NCI-H1694 (cell line): ENCODE measurements at places on chromosomes 7 and 10.
A peak's percentile ranks its signal among the peaks of the same experiment; 100 is the strongest.

DNA sequence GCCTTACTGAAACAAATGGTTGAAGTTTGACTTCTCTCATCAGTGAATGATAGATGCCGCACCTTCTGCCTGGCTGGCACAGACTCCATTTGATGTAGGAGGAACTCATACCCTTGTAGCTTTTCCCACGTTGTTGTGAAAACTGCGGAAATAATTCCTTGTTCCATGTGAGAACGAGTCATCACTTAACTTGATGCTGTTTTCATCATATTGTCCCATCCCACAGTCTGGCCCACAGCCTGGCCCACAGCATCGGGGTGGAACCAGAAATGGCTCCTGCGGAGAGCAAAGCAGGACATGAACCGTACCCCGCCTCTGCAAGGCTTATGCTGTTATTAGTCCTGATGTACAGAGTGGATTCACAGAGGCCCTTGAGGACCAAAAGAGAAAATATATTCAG lies 587.0 kb downstream of the SDK1 start:
- no peak for DNase-seq

GRCh38 chr7:94687076-94687475 lies 31.1 kb upstream of the SGCE start:
- no peak for DNase-seq

GRCh38 chr10:31554556-31554955 lies 235.5 kb downstream of the ZEB1 start:
- DNase-seq, result no peak

DNA sequence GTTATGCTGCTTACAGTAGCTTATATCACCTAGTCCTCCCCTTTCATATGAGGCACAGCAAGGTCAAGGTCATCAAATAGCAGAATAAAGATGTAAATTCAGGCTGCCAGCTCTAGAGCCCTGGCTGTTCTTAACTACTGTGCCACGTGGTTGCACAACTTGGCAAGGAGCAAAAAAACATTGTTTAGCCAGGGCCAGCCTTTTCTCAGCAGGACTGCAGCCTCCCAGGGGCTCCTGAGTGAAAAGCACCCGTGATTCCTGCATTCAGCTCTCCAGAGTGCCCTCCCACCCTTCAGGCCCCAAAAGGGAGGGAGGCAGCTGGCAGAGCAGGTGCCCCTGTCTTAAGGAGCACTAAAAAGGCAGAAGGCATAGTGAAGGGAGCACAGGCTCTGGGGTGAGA lies 31.8 kb upstream of the TM9SF3 start:
- DNase-seq, result no peak

GRCh38 chr7:149209518-149210269 lies 14.3 kb downstream of the ZNF282 start:
- peak; percentile 33 for DNase-seq

GRCh38 chr7:104367926-104368325 lies 39.5 kb downstream of the LHFPL3 start:
- peak; percentile 31 for DNase-seq

DNA sequence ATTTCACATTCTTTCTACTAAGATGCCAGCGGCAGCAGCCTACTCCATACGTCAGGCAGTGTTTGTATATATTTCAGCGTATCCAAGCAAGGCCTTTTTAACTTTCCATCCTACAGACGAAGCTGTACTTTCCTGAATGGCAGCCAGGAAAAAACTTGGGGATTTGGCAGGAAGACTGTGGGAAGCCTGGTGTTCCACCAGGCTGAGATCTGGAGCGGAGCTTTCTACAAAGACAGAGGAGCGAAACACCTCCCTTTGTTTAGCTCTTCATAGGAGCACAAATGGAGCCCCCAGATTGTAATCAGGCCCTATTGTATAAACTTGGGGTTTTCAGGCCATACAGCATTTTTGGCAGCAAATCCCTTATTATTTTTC lies 143.8 kb downstream of the TES start:
- no peak for DNase-seq

DNA sequence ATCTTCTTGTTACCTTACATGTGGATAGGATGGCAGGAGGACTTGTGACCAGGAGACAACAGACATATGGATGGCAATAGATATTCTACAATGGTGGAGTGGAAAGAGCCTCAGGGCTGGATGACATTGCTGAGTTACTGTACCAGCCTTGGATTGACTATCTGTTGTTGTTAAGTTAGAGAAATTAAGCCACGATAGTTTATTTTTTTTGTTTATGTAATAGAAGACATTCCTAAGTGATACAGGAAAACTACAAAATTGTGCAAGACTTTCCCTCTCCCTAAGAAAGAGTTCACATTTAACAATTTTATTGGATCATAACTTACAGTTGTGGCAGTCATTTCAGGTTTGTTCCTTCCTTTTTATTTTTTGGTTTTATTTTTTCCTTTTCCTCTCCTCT lies 230.7 kb upstream of the CACNA2D1 start:
- no peak for DNase-seq

- no peak for DNase-seq
Measured at GRCh38 chr10:55822096-55822495, 539.0 kb downstream of the ZWINT start.

GRCh38 chr10:61901829-61902444 lies 438 bp downstream of the ARID5B start:
- DNase-seq, result no peak

- DNase-seq, result no peak
Measured at GRCh38 chr7:19302731-19303130, 157.5 kb upstream of the FERD3L start.

DNA sequence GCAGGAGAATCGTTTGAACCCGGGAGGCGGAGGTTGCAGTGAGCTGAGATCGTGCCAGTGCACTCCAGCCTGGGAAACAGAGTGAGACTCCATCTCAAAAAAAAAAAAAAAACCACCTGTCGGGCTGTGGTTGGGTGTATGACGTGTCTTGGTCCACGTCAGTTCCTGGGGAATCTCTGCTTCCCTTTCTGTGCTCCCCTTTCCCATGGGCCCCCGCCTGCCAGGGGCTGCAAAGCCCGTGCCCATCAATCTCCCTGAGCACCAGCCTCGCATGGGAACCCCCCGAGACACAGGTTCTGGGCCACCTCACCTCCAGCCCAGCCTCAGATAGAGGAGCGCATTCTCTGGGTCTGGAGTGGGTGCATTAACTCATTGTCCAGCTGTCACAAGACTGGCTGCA lies 2.3 kb upstream of the SH2B2 start:
- no peak for DNase-seq

- DNase-seq, result no peak
Measured at GRCh38 chr10:23191764-23192711, at the start of gene PTF1A. PTF1A (plus strand) TSS chr10:23192312; CDS start chr10:23192531, 219 bp downstream.

GRCh38 chr7:65800890-65801341 lies 72.0 kb upstream of the VKORC1L1 start:
- DNase-seq, result no peak

- DNase-seq, result no peak
Measured at GRCh38 chr10:11300563-11300962, 282.9 kb downstream of the CELF2 start.

- DNase-seq, result peak; percentile 92
Measured at GRCh38 chr7:66844552-66845378, 76.3 kb upstream of the TMEM248 start.

DNA sequence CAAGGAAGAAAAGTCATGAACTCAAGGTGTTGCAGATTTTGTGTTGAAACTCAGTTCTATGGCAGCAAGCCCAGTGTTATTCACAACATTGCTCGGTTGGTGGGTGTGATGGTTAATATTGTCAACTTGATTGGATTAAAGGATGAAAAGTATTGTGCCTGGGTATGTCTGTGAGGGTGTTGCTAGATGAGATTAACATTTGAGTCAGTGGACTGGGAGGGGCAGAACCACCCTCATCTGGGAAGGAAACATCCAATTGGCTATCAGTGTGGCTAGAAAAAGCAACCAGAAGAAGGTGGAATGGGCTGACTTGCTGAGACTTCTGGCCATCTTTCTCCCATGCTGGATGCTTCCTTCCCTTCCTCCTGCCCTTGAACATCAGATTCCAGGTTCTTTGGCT lies 353.2 kb downstream of the ADRA2A start:
- DNase-seq, result no peak

GRCh38 chr10:121927318-121927840 lies 452 bp downstream of the ATE1 start:
- DNase-seq, result no peak

- DNase-seq, result no peak
Measured at GRCh38 chr7:173209-173918, 19.0 kb upstream of the FAM20C start.

GRCh38 chr10:89342206-89342958 lies 14.6 kb downstream of the IFIT3 start:
- no peak for DNase-seq

DNA sequence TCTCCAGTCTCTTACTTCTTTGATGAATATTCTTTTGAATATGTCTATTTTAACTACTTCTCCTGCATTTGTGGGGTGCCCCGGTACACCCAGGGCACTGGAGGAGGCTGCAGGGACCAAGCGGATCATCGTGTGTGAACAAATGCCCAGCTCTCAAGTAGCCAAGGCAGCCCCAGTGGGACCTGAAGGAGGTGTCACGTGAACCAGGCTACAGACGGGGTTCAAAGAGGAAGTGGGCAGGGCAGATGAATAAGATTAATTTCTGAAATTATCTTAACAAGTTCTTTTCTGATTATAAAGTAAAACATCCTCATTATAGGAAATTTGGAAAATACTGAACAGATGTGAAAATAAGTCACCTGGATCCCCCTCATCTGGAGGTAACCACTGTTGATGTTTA lies 78.4 kb upstream of the DUSP5 start:
- DNase-seq, result no peak

GRCh38 chr10:79246606-79247275 lies 100.5 kb upstream of the PPIF start:
- no peak for DNase-seq

- DNase-seq, result no peak
Measured at GRCh38 chr7:36262309-36263094, 109.4 kb downstream of the EEPD1 start.

GRCh38 chr10:116183733-116184511 lies 89.1 kb downstream of the GFRA1 start:
- DNase-seq, result no peak
